WERI-Rb-1 (cell line): ENCODE measurements at places on chromosomes 3 and 15.

GRCh38 chr3:38598791-38599190 lies 50.7 kb downstream of the SCN5A start:
- DNase-seq: no peak

DNA sequence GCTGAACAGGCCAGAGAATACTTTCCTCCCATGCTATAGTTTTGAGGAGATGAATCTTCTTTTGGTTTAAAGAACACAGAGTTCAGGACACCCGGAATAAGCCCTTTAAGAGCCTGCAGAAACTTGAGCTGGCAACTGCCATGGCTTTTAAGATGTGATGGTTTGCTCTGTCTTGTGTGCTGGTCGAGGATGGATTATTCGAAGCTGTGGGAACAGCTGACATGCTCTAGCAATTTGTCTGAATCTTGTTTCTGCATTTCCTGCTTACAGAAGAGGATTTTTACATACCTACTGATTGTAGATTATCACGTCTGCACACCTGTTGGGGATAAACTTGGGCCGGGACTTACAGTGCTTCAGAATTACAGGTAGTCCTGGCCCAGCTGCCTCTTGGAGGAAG lies 396.9 kb downstream of the LRTM1 start:
- DNase-seq: peak; percentile 26

DNA sequence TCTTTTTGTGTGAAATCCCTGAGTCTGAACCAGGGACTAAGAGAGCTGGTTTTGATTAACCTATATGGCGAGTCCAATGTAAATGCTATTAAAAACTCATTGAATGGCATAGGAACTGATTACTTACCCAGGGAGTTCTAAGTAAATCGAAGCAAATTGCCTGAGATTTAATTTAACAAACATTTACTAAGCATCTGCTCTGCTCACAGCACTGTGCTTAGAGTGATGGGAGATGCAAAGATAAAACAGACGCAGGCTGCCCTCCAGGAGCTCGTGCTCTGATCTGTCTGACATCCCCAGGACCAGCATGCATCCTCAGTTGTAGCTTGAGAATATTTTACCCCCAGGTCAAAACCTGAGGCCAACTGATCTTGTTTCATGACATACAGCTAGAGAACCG lies 247.9 kb downstream of the NR2F2 start:
- DNase-seq: no peak

- DNase-seq: no peak
Observed at GRCh38 chr3:36175113-36175812, 205.0 kb upstream of the STAC start.

DNA sequence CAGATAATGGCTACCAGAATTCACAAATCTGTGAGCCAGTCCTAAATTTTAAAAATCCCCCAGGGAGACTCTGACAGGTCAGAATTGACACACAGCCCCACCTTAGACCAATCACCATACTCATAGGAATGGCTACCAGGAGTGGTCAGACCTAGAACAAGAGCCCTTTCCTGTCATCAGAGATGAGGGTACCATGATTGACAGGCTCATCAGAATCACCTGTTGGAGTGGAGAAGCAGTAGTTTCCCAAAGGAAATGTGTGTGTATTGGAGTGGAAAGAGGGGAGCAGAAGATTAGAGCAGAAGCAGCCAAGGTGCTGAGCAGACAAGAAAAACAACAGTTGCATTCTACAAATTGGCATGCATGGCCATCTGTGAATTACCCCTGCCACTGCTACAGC lies 27.0 kb upstream of the SSR3 start:
- no peak for DNase-seq

DNA sequence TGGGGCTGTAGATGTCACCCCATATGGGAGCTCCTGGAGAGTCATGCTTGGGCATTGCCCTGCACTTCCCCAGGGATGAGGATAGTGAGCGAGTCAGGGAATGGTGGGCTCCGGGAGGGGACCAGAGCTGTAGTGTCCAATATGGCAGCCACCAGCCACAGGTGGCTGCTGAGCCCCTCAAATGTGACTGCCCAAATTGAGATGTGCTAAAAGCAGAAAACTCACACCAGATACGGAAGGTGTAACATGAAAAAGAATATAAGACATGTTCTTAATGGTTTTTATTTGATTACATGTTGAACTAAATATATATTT lies 31.7 kb downstream of the GRIP2 start:
- no peak for DNase-seq

GRCh38 chr15:37107071-37107743 lies 6.9 kb upstream of the MEIS2 start:
- peak; percentile 66 for DNase-seq

DNA sequence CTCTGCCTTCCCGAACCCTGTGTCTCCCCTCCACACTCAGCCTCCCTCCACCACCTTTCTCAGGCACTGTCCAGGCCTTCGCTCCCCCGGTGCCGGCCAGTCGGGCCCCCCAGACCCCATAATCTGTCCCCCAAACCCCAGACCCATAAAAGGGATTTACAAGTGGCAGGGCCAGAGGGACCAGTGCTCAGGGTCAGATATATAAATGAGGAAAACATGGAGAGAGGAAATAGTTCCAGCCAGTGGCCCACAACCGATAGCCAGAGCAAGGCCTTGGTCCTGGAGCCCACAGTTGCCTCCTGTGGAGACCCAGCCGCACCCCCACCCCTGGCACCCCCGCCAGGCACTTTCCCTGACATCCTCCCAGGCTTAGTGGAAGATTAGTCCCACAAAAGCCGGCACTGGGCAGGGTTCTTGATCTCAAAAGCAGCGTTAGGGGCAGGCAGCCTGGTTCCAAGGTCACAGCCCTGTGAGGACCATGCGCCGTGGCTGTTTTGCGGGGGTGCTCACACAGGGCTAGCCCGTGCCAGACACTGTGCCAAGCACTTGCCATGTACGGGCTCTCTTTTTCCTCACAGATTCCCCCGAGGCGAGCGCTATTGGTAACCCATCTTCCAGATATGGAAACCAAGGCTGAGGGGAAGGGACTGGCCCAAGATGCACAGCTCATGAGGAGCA lies 1.1 kb upstream of the PLXND1 start:
- peak; percentile 72 for DNase-seq

- no peak for DNase-seq
Observed at GRCh38 chr15:65174509-65174908, 10.6 kb downstream of the CLPX start.

- DNase-seq: no peak
Observed at GRCh38 chr3:94693997-94694640, 631.3 kb downstream of the NSUN3 start.

- DNase-seq: no peak
Observed at GRCh38 chr3:111763968-111764367, 95.1 kb upstream of the PHLDB2 start.

GRCh38 chr15:94286583-94286982 lies 55.2 kb downstream of the MCTP2 start:
- no peak for DNase-seq

DNA sequence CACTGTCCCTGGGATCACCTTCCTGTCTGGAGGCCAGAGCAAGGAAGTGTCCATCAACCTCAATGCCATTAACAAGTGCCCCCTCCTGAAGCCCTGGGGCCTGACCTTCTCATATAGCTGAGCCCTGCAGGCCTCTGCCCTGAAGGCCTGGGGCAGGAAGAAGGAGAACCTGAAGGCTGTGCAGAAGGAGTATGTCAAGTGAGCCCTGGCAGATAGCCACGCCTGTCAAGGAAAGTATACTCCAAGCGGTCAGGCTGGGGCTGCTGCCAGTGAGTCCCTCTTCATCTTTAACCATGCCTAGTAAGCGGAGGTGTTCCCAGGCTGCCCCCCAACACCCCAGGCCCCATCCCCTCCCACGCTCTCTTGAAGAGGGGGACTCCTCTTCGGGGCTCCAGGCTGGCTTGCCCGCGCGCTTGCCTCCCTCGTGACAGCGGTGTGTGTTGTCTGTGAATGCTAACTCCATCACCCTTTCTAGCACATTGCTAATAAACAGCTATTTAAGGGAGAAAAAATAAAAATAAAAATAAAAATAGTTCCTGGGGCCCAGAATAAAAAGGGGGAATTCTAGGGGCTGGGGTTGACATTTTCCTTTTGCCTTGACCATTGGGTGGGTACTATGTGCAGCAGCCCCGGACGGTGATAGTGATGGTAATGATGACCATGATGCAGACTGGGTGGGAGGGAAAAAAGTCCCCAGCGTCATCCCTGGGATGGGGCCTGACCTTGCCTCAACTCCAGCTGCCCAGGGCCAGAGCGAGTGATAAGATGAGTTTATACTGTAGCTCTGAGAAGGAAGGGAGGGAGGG lies 3.3 kb upstream of the ALAS1 start:
- DNase-seq: no peak

GRCh38 chr3:172836390-172836997 lies 86.0 kb downstream of the ECT2 start:
- peak; percentile 46 for DNase-seq

DNA sequence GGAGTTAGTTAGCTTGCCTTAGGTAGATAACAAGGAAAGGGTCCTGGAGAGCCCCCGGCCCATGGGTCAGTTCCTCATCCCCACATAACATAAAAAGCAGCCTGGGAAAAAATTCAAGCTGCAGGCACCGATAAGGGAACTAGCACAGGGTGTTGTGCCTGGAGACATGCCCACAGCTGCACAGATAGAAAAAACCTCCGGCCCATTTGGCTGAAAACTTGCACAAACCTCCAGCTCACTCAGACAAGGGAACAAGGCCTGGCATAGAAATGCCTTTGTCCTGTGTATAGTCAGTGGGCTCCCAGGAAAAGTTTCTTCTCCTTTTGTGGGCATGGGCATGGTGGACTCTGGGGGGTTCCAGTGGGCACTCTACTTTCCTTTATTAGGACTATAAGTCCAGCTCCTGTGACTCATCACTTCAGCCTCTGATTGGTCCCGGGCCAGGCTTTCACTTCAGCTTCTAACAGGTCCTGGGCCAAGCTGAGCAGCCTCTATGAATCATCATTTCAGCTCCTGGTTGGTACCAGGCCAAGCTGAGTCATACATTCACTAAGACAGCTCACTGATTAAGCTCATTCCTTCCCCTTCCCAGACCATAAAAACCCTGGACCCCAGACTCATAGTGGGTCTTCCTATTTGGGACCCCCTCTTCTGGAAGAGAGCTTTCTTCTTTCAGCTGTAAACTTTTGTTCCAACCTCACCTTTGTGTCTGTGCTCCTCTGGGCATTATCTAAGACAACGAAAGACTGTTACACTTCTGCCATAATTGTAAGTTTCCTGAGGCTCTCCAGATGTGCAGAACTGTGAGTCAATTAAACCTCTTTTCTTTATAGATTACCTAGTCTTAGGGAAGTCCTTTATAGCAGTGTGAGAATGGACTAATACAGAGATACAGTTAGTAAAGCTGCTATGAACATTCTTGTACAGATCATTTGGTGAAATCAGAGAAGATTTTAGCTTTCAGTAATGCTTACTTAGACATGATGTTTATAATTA lies 348.0 kb upstream of the DPPA4 start:
- no peak for DNase-seq

- no peak for DNase-seq
Observed at GRCh38 chr3:147412261-147412916, 3.2 kb downstream of the ZIC1 start.

GRCh38 chr15:67512140-67512539 lies 8.8 kb upstream of the C15orf61 start:
- no peak for DNase-seq

DNA sequence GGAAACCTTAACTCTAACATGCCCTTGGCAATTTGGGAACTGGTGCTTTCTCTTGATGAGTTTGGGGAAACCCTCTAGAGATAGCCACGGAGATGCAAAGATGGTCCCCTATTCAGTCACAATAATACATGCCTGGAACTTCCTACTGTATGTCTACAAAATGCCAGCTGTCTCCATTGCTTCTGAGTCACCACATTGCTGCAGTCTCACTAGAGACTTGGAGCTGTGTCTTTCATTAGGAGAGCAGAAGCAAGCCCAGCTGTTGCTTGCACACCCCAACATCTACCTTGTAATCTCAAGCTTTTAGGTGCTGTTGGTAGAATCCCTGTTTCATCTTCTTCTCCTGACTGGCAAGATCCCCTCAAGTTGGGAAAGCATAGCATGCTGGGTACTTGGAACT lies 261.0 kb downstream of the ADAMTSL3 start:
- DNase-seq: no peak

- no peak for DNase-seq
Observed at GRCh38 chr3:53554559-53555067, 60.2 kb downstream of the CACNA1D start.

- no peak for DNase-seq
Observed at GRCh38 chr3:137204409-137204808, 246.6 kb downstream of the IL20RB start.

GRCh38 chr3:176820764-176821163 lies 376.5 kb downstream of the TBL1XR1 start:
- DNase-seq: no peak

- no peak for DNase-seq
Observed at GRCh38 chr3:100682056-100682853, 27.0 kb upstream of the TFG start.
